Stimulated activated CD8-positive, alpha-beta memory T cell treated with anti-CD3 and anti-CD28 coated beads, Interleukin-2, amount 100 ng/mL, for 1 hour (primary cell): ENCODE measurements at places on chromosomes 5 and 9.

- DNase-seq, result no peak
Measured at GRCh38 chr9:92734931-92735635, 29.6 kb downstream of the BICD2 start.

GRCh38 chr5:56388229-56388985 lies 155.3 kb upstream of the ANKRD55 start:
- no peak for DNase-seq

GRCh38 chr5:91306497-91306896 lies 76.6 kb downstream of the ARRDC3 start:
- no peak for DNase-seq

DNA sequence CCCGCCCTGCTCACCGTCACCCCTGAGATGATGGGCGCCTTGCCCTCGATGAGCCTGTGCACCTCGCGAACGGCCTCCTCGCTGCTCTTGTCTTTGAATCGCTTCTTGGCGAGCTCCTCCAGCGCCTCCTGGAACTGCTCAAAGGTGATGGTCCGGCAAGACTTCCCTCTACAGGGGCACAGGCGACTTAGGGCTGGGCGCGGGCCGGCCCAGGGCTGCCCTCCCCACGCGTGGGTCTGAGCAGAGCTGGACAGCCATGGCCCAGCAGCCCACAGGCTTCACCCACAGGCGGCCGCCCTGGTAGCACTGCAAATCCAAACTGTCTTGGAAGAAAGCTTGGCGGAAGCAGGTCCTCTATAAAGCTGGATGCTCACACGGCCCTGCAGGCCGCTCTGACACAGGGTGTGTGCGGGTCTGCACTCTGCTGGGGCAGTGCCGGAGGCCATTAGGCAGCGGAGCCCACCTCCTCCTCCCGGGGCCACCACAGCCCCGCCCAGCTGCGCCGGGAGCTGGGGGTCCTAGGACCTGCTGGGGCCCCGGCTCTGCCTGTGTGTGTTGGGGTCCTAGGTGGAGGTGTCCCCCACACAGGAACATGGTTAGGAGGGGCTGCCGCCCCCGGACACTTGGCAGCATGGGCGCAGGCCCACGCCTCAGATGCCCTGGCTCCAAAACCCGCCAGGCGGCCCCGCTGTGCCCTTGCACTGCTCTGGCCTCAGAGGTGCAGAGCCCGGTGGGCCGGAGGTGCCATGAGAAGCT lies 27.0 kb downstream of the TPPP start:
- DNase-seq, result no peak

- no peak for DNase-seq
Measured at GRCh38 chr9:94851467-94851866, 125.0 kb downstream of the AOPEP start.

GRCh38 chr5:146878476-146879172 lies at the start of gene PPP2R2B:
Gene PPP2R2B, minus strand, starts transcription at chr5:146878757.
- no peak for DNase-seq

GRCh38 chr9:81242866-81243265 lies 446.5 kb downstream of the TLE1 start:
- DNase-seq, result no peak

- no peak for DNase-seq
Measured at GRCh38 chr5:61931236-61931635, 374.8 kb upstream of the KIF2A start.

DNA sequence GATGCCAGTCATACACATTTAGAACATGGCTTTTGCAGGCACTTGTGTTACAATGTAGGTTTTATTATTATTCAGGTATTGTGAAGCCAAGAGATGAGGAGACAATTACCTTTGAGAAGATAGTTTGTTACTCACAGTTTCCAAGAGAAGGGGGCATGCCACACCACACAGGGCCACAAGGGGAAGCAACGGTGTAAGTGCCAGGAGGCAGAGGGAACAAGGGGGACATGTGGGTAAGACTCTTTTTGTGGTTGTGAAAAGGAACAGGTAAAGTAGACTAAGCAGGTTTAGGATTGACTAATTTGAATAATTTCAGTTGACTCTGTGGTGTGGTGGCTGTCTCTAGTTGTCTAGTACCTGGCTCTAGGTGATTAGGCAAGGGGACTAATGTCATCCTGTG lies 191.2 kb downstream of the TRPM6 start:
- no peak for DNase-seq

GRCh38 chr5:91207248-91207647 lies 175.9 kb downstream of the ARRDC3 start:
- no peak for DNase-seq

DNA sequence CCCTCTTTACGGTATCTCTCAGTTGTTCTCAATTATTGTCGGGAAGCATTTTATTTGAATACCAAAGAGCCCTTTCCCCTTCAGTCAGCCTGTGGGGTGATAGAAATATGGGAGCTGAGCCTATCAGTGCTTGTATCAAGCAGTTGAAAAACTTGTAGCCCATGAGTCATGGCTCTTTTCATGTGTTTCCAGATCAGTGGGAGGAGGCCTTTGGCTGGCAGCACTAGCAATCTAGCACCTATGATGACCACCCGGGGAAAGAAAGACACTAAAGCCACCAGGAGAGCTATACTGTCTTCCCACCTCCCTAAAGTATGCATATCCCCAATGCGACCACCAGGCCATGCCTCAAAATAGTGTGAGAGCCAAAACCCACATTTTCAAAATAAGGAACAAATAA lies 696.9 kb upstream of the C9orf72 start:
- no peak for DNase-seq

- no peak for DNase-seq
Measured at GRCh38 chr9:4293293-4293941, 6.5 kb downstream of the GLIS3 start.

GRCh38 chr9:82991671-82992070 lies 71.3 kb downstream of the RASEF start:
- DNase-seq, result no peak
